Thyroid gland (tissue), 4 donors: ENCODE measurements at places on chromosomes 1 and 21. TPM values are rescaled to one million over a fixed set of nuclear protein-coding genes. Genes with fewer than 3 reads are reported as not detected.
A peak's percentile ranks its signal among the peaks of the same experiment; 100 is the strongest.

NEXN gene
- total RNA-seq = 16.5 TPM

NCAM2 gene
- total RNA-seq = 1.7 TPM

WNT9A gene
- 2.5 TPM for total RNA-seq

AK5 gene
- total RNA-seq = not detected

ADORA1 gene
- 25.6 TPM for total RNA-seq

KAZN gene
- 28.6 TPM for total RNA-seq

CD1E gene
- not detected for total RNA-seq

HAO2 gene
- not detected for total RNA-seq

MEF2D gene
- total RNA-seq = 36.4 TPM

WNT4 gene
- 0.29 TPM for total RNA-seq

GOLPH3L gene
- 36.3 TPM for total RNA-seq

IGFN1 gene
- 39.7 TPM for total RNA-seq

DNA sequence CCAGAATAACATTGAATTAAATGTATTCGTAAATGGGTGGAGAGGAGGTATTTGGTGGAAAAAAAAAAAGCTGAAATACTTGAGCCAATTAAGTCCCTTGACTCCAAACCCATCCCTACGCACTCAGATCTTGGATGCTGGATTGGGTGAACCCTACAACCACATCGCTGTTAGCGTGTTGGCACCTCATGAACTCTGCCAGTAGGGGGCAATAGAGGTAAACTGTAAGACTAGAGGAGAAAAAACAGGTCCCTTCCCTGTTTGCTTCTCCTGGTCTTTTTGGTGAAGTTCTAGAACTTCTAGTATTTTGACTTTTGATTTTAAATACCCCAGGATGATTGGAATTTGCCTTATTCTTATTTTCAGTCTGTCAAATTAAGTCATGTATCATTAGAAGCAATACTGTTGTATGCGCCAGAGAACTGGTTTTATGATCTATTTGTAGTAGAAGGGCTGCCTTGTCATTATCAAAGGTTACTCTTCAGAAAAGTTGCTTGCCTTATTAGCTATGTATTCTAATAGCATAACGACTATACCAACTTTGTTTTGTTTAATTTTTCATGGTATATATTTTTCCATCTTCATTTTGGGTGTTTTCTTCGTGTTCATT is 1.9 kb upstream of the OR13G1 start:
- DNase-seq = peak; percentile 69
- no peak overlapping the region for H3K4me3 ChIP-seq
- H3K27ac ChIP-seq = no peak overlapping the region
- H3K4me1 ChIP-seq = no peaks in the 10 kb centered on the region

GRCh38 chr1:44272992-44273391 is 59.7 kb downstream of the DMAP1 start:
- H3K4me1 ChIP-seq = no peaks in the 10 kb centered on the region
- no peaks in the 10 kb centered on the region for H3K36me3 ChIP-seq
- H3K27ac ChIP-seq = no peak overlapping the region
- DNase-seq = no peak
- H3K4me3 ChIP-seq = no peak overlapping the region

DNA sequence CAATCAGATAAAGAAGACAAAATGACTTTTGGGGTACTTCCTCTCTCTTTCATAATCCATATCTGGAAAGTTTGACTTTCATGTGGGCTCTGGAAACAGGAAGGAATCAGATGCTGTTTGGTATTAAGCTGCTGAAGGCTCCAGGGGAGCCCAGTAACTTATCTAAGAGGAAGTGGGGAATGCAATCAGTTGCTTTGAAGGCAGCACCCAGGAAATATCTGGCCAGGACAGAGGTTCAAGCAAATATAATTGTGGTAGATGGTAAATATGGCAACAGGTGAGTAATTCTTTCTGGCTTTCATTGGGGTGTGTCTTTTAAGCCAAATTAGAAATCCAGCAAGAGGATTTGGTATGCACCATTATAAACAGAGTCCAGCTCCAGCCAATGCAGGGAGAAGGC is 44.4 kb downstream of the COLGALT2 start:
- no peak overlapping the region for H3K27ac ChIP-seq
- peaks cover 34% of the 10 kb centered on the region for H3K4me1 ChIP-seq
- no peaks in the 10 kb centered on the region for H3K27me3 ChIP-seq

- H3K27me3 ChIP-seq = no peaks in the 10 kb centered on the region
- no peak overlapping the region for H3K4me3 ChIP-seq
- H3K27ac ChIP-seq = no peak overlapping the region
- DNase-seq = no peak
- no peaks in the 10 kb centered on the region for H3K4me1 ChIP-seq
Measured at GRCh38 chr1:80365359-80366021, 1359.0 kb upstream of the ADGRL4 start.

DNA sequence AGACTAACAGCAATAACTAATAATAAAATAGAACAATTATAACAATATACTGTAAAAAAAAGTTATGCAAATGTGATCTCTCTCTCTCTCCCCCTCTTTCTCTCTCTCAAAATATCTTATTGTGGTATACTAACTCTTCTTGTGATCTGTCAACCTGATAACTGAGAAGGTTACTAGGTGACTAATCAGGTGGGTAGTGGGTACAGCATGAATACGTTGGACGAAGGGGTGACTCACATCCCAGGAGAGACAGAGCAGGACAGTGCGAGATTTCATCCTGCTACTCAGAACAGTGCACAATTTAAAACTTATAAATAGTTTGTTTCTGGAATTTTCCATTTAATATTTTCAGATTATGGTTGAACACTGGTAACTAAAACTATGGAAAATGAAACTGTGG is 257.5 kb downstream of the LRRC40 start:
- no peak overlapping the region for H3K4me3 ChIP-seq
- H3K4me1 ChIP-seq = no peaks in the 10 kb centered on the region

DNA sequence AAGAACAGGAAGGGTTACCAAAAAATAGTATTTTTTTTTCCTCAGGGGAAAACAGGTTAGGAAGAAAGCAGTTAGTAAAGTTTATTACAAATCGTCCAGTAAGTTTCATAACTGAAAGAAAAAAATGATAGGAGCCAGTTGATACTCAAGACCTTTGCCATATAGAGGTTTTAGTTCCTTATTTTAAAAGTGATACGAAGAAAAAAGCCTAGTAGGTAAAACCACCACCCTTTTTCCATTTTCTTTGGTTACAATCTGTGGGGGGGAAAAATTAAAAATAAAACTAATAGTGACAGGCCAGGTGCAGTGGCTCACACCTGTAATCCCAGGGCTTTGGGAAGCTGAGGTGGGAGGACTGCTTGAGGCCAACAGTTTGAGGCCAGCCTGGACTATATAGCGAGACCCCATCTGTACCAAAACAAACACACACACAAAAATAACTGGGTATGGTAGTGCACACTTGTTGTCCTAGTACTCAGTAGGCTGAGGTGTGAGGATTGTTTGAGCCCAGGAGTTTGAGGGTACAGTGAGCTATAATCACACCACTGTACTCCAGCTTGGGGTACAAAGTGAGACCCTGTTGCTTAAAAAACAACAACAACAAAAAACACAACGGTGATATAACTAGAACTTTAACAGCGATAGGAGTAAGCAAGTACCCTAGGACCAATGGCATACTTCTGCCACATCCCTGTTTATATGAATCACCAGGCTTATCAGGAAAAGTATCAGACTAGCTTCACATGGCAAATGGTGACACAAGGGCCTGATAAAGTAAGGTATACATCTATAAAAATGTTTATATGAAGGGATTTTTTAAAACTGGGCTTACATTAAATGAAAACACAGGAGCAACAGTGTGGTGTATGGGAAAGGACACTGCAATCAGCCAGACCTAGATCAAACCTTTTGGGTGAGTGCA is 5.4 kb downstream of the TMEM59 start:
- H3K27ac ChIP-seq = no peak overlapping the region
- no peaks in the 10 kb centered on the region for H3K27me3 ChIP-seq
- no peak for DNase-seq
- H3K36me3 ChIP-seq = peaks cover 4% of the 10 kb centered on the region

DNA sequence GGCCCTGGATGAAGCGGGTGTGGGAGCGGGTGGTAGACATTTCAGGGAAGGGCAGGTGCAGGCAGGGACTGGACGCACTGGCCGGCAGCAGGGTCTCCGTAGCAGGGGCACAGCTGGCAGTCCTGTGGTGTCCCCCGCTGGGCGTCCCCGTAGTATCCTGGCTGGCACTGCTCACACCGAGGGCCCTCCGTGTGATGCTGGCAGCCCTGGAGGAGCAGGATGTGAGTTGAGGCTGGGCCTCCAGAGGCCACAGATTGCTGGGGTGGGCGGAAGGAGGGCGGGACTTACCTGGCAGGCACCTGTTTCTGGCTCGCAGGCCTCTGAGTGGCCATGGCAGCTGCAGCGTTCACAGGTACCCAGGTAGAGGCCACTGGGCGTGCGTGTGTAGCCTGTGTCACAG is 62.3 kb downstream of the LDLRAD2 start:
- H3K36me3 ChIP-seq = peaks cover 64% of the 10 kb centered on the region
- DNase-seq = no peak
- no peaks in the 10 kb centered on the region for H3K27me3 ChIP-seq
- H3K27ac ChIP-seq = no peak overlapping the region

- H3K4me1 ChIP-seq = peaks cover 17% of the 10 kb centered on the region
- peak overlapping the region; percentile 71 for H3K27ac ChIP-seq
- H3K27me3 ChIP-seq = no peaks in the 10 kb centered on the region
- H3K4me3 ChIP-seq = no peak overlapping the region
Measured at GRCh38 chr1:173122958-173123852, 72.5 kb upstream of the TNFSF18 start.

GRCh38 chr1:94271373-94271772 is 34.0 kb upstream of the ARHGAP29 start:
- no peak overlapping the region for H3K4me3 ChIP-seq
- no peaks in the 10 kb centered on the region for H3K4me1 ChIP-seq
- DNase-seq = no peak

- DNase-seq = no peak
- no peaks in the 10 kb centered on the region for H3K27me3 ChIP-seq
- no peak overlapping the region for H3K4me3 ChIP-seq
- H3K36me3 ChIP-seq = peaks cover 13% of the 10 kb centered on the region
- peaks cover 18% of the 10 kb centered on the region for H3K4me1 ChIP-seq
Measured at GRCh38 chr1:7960165-7960564, 1.3 kb upstream of the PARK7 start.

- no peaks in the 10 kb centered on the region for H3K27me3 ChIP-seq
- peak overlapping the region; percentile 59 for H3K27ac ChIP-seq
- H3K4me3 ChIP-seq = no peak overlapping the region
- H3K4me1 ChIP-seq = no peaks in the 10 kb centered on the region
- H3K36me3 ChIP-seq = no peaks in the 10 kb centered on the region
Measured at GRCh38 chr1:108817016-108817415, 39.9 kb downstream of the AKNAD1 start.

GRCh38 chr1:53371851-53372250 is 44.0 kb upstream of the LRP8 start:
- DNase-seq = no peak
- no peaks in the 10 kb centered on the region for H3K36me3 ChIP-seq
- no peaks in the 10 kb centered on the region for H3K4me1 ChIP-seq

- no peaks in the 10 kb centered on the region for H3K36me3 ChIP-seq
- DNase-seq = peak; percentile 24
- no peaks in the 10 kb centered on the region for H3K27me3 ChIP-seq
- no peak overlapping the region for H3K27ac ChIP-seq
- no peak overlapping the region for H3K4me3 ChIP-seq
Measured at GRCh38 chr1:36807262-36807661, 227.1 kb downstream of the GRIK3 start.

DNA sequence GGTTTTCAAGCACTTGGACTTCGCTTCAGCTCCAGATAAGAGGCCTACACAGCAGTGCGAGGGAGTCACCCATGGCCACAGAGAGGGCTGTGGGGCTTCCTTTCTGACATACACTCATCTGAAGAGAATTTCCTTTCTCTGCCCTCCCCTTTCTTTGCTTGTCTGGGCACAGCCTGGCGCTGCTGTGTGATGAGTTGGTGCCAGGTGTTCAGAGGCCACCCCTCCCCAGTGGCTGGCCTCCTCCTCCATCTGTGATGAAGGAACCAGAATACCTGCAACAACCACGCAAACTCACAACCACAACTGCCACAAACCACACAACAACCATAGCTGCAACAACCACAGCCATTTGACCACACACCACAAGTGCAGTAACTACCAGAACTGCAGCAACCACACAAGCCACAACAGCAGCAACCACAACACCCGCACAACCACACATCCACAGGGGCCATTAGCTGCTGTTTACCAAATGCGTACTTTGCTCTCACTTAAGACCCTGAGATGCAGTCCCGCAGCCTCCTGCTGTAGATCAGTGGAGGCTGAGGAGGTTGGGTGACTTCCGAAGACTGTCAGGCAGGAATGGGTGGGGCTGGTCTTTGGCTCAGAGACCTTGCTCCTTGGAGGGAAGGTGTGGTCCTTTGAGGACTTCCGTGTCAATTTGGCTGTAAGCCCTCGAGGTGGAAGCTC is 71.1 kb downstream of the IER5 start:
- no peak for DNase-seq
- no peaks in the 10 kb centered on the region for H3K27me3 ChIP-seq
- no peaks in the 10 kb centered on the region for H3K4me1 ChIP-seq
- no peaks in the 10 kb centered on the region for H3K36me3 ChIP-seq
- no peak overlapping the region for H3K27ac ChIP-seq

GRCh38 chr1:151992303-151993083 is 1.2 kb downstream of the S100A10 start:
- DNase-seq = peak; percentile 55
- H3K36me3 ChIP-seq = no peaks in the 10 kb centered on the region
- peak overlapping the region; percentile 3 for H3K27ac ChIP-seq
- no peak overlapping the region for H3K4me3 ChIP-seq

DNA sequence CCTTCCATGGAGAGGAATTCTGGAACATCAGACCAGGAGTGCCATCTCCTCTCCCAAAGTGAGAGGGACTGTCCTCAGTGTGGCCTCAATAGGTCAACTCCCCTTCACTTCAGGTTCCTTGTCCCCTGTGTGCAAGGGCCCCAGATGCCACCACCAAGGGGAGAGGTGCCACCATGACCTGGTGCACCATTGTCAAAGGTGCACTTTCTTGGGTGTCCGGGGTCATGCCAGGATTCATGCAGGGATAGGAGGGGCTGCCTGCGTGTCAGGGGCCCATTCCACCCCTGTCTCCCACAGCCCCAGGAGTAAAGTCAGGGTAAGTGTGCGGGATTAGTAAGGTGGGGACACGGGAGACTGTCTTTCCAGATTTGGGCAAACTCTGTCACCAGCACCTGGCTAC is 21.4 kb upstream of the EPHA2 start:
- H3K4me1 ChIP-seq = peaks cover 31% of the 10 kb centered on the region
- H3K4me3 ChIP-seq = no peak overlapping the region
- H3K36me3 ChIP-seq = no peaks in the 10 kb centered on the region
- H3K27ac ChIP-seq = no peak overlapping the region

DNA sequence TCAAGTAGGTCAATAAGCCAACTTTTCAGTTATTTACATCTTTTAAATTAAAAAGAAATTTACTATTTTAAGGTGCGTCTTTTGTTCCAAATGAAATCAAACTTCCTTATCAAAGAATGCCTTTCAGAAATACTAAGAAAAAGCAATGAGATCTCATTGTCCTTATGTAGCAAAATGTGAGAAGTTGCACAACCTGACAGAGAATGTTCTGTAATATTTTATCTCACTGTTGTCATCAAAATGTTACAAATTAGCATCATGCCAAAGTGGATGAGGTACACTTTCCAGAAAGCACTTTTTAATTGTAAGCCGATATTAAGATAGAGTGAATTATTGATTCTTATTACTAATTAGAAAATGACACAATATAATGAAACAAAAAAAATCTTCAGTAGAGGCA is 50.4 kb downstream of the KCNT2 start:
- peaks cover 3% of the 10 kb centered on the region for H3K4me1 ChIP-seq
- H3K27me3 ChIP-seq = no peaks in the 10 kb centered on the region
- no peak for DNase-seq
- H3K27ac ChIP-seq = no peak overlapping the region
- no peaks in the 10 kb centered on the region for H3K36me3 ChIP-seq
